Left lung (tissue), 14 donors: ENCODE measurements at places on chromosomes 2 and 18. TPM values are rescaled to one million over a fixed set of nuclear protein-coding genes. Genes with fewer than 3 reads are reported as not detected.

DNA sequence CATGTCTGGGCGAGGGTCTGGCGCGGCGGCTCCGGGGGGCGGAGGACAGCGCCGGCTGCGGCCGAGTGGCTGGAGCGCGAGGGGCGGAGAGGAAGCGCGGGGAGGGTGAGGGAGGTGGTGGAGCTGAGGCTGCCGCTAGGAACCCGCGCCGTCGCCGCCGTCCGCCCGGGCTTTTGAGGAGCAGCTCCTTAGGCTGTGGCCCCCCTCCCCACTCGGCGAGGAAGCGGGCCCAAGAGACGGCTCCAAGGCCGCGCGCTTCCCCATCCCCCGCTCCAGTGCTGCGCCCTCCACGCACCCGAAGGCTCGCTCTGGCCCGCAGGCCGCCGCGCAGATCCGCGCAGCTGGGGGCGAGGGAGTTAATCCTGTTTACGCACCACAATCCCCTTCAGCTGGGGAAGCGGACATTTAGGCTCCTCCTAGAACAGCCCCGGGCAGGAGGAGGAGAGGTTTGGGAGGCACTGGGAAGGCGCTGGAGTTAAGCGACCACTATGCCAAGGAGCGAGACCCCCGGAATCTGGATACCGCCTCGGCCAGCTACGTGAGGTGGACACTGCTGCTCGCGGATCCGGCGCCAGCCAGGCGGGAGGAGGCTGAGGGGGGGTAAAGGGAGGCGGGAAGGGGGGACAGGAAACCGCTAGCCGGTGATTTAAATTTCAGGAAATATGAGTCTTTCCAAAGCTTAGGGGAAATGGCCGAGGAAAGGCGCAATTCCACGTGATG, at the start of gene CNRIP1:
CNRIP1 (minus strand) TSS at position 552 of the 720 bp plus-strand sequence; CDS start at position 3, 549 bp downstream.
- H3K27me3 ChIP-seq = peaks cover 36% of the 10 kb centered on the region
- no peaks in the 10 kb centered on the region for H3K4me1 ChIP-seq
- no peaks in the 10 kb centered on the region for H3K36me3 ChIP-seq
- H3K27ac ChIP-seq = peak within 1 kb of the TSS; percentile 88

- H3K27me3 ChIP-seq = no peaks in the 10 kb centered on the region
- no peak for DNase-seq
- no peak overlapping the region for H3K4me3 ChIP-seq
- no peaks in the 10 kb centered on the region for H3K4me1 ChIP-seq
- H3K36me3 ChIP-seq = no peaks in the 10 kb centered on the region
Measured at GRCh38 chr18:45962461-45962860, 4.7 kb downstream of the EPG5 start.

GRCh38 chr2:241505781-241506201, 2.6 kb downstream of the STK25 start:
- H3K36me3 ChIP-seq = peaks cover 13% of the 10 kb centered on the region
- peaks cover 30% of the 10 kb centered on the region for H3K4me1 ChIP-seq

- peak; percentile 48 for DNase-seq
- H3K27me3 ChIP-seq = no peaks in the 10 kb centered on the region
- H3K4me3 ChIP-seq = no peak overlapping the region
- H3K4me1 ChIP-seq = peaks cover 5% of the 10 kb centered on the region
Measured at GRCh38 chr2:39568561-39569006, 97.1 kb upstream of the TMEM178A start.

DNA sequence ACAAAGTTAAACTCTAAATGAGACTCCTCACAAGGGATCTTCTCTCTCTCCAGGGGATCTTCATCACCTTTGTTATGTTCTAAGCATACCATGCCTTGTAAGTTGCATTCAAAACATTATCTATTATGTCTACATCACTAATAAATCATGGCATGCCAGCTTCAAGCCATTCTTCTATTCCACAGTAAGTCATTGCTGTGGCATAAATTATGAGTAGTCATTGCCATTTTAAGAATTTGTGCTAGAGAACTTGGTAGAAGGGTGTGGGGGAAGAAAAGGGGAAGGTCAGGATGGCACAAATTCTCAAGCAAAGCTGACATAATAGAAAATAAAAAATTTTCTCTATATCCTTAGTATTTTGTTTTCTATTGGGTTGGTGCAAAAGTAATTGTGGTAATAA, 33.5 kb downstream of the BARD1 start:
- H3K27ac ChIP-seq = no peak overlapping the region
- no peaks in the 10 kb centered on the region for H3K4me1 ChIP-seq
- no peak for DNase-seq
- no peaks in the 10 kb centered on the region for H3K27me3 ChIP-seq

- H3K4me1 ChIP-seq = no peaks in the 10 kb centered on the region
- H3K27ac ChIP-seq = no peak overlapping the region
- H3K4me3 ChIP-seq = no peak overlapping the region
- no peaks in the 10 kb centered on the region for H3K36me3 ChIP-seq
- DNase-seq = no peak
Measured at GRCh38 chr18:73279498-73279897, 411.7 kb upstream of the NETO1 start.

DNA sequence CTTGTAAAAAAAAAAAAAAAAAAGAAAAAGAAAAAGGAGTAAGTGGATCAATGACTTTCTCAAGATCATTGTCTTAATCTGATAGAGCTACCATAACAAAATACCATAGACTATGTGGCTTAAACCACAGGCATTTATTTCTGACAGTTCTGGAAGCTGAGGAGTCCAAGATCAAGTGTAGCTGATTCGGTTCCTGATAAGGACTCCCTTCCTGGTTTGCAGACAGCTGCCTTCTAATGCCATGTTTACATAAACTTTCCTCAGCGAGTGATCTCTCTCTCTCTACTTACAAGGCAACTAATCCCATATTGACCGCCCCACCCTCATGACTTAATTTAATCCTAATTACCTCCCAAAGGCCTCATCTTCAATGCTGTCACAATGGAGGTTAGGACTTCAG, 36.5 kb upstream of the SIX2 start:
- peaks cover 37% of the 10 kb centered on the region for H3K27me3 ChIP-seq
- DNase-seq = no peak
- no peak overlapping the region for H3K4me3 ChIP-seq
- no peak overlapping the region for H3K27ac ChIP-seq

DNA sequence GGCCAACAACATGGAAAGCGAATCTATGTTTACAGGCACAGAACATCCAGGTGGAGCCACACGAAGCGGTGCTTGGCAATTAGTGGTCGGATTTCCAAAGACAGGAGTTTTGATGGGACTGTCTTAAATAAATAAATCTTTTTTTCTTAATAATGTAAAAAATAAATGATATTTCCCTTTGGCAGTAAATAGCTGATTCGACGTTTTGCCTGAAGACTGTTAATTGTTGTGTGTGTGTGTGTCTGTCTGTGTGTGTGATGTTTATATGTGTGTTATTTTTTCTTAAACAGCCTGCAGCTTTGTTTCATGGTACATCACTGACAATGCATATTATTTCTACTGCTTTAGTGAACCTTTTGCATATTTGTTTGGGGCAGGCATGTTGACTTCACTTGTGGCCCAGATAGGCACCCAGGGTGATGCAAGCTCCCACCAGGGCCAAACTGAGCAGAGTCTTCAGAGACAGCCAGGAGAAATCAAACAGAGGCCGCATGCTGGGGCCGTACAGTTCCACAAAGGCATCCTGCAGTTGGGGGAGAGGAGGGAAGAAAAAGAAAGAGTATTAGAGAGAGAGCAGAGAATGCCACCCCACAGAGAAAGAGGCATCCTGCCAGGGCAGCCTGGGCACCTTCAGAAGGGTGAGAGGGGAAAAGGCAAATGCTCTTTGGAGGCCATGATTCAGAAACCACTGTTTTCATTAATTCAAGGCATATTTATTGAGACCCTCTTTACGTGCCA, 191.2 kb downstream of the BCL2 start:
- H3K36me3 ChIP-seq = no peaks in the 10 kb centered on the region
- H3K4me1 ChIP-seq = no peaks in the 10 kb centered on the region
- no peak overlapping the region for H3K27ac ChIP-seq
- H3K27me3 ChIP-seq = no peaks in the 10 kb centered on the region

GRCh38 chr2:239934571-239935171, 90.5 kb downstream of the NDUFA10 start:
- no peak overlapping the region for H3K4me3 ChIP-seq
- no peaks in the 10 kb centered on the region for H3K4me1 ChIP-seq
- no peaks in the 10 kb centered on the region for H3K27me3 ChIP-seq
- H3K36me3 ChIP-seq = no peaks in the 10 kb centered on the region

GRCh38 chr2:237324837-237325236, 89.1 kb downstream of the COL6A3 start:
- no peaks in the 10 kb centered on the region for H3K36me3 ChIP-seq
- H3K27ac ChIP-seq = peak overlapping the region; percentile 70
- H3K4me1 ChIP-seq = peaks cover 6% of the 10 kb centered on the region
- no peak for DNase-seq
- no peaks in the 10 kb centered on the region for H3K27me3 ChIP-seq
- H3K4me3 ChIP-seq = no peak overlapping the region

NT5DC4 gene
- 0.60 TPM for total RNA-seq

DNA sequence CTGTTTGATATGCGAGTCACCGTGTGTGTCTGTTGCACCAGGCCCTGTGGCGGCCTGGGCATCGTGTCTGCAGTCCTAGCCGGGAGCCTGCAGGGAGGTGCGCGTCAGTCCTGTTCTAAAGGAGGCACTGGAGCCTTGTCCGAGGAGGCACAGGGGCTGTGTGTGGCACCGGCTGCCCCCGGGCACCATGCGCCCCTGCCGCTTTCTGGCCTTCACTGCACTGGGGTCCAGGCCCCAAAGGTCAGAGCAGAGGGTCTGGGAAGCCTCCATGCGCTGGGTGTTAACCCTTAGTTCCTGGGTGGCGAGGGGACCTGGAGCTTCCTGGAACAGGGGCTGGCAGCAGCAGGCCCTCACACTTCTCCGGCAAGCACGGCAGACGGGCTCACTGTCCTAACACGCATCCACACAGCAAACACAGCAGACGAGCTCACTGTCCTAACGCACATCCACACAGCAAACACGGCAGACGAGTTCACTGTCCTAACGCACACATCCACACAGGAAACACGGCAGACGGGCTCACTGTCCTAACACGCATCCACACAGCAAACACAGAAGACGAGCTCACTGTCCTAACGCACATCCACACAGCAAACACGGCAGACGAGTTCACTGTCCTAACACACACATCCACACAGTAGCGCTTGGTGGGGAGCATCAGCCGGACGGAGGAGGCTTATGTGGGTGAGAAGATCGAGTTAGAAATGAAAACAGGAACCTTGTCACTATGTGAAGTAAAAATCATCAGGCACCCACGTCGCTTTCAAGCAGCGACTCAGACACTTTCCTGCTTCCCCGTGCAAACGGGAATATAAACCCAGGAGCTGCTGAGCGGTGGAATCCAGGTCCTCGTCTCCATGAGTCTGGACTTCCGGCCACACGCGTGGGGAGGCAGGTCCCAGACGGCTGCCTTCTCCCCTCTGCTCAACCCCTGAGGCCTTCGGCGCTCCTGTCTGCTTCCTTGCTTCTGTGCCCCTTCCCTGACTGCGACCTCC, 65.3 kb downstream of the TPO start:
- H3K4me1 ChIP-seq = no peaks in the 10 kb centered on the region
- H3K27me3 ChIP-seq = peaks cover 16% of the 10 kb centered on the region
- no peaks in the 10 kb centered on the region for H3K36me3 ChIP-seq
- H3K4me3 ChIP-seq = no peak overlapping the region
- peak; percentile 66 for DNase-seq

- no peaks in the 10 kb centered on the region for H3K27me3 ChIP-seq
- H3K4me3 ChIP-seq = no peak overlapping the region
- no peak for DNase-seq
- no peaks in the 10 kb centered on the region for H3K4me1 ChIP-seq
- H3K27ac ChIP-seq = no peak overlapping the region
Measured at GRCh38 chr18:67730886-67731285, 214.4 kb upstream of the DSEL start.

CNNM3 gene
- total RNA-seq = 29.0 TPM

GRCh38 chr2:212299333-212299732, 239.3 kb downstream of the ERBB4 start:
- no peaks in the 10 kb centered on the region for H3K4me1 ChIP-seq
- H3K27ac ChIP-seq = no peak overlapping the region
- H3K27me3 ChIP-seq = no peaks in the 10 kb centered on the region
- no peak overlapping the region for H3K4me3 ChIP-seq
- H3K36me3 ChIP-seq = no peaks in the 10 kb centered on the region

GRCh38 chr2:150133623-150134022, 353.8 kb downstream of the RND3 start:
- no peak overlapping the region for H3K4me3 ChIP-seq
- DNase-seq = peak; percentile 31
- H3K4me1 ChIP-seq = no peaks in the 10 kb centered on the region
- no peaks in the 10 kb centered on the region for H3K27me3 ChIP-seq
- no peaks in the 10 kb centered on the region for H3K36me3 ChIP-seq
- H3K27ac ChIP-seq = no peak overlapping the region

DNA sequence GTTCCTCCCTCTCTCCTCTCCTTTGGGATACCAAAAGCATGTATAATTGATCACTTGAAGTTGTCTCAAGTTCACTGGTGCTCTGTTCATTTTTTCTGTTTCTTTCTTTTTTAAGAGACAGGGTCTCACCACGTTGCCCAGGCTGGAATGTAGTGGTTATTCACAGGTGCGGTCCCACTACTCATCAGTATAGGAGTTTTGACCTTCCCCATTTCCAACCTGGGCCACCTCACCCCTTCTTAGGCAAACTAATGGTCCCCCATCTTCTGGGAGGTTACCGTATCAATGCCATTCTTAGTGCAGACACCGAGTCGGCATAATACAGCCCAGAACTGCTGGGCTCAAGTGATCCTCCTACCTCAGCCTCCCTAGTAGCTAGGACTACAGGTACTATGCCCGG, 31.3 kb upstream of the TMEM247 start:
- DNase-seq = no peak
- no peaks in the 10 kb centered on the region for H3K4me1 ChIP-seq
- H3K36me3 ChIP-seq = no peaks in the 10 kb centered on the region

GRCh38 chr2:26519396-26520147, 41.6 kb upstream of the OTOF start:
- no peak overlapping the region for H3K27ac ChIP-seq
- H3K4me1 ChIP-seq = no peaks in the 10 kb centered on the region
- no peak overlapping the region for H3K4me3 ChIP-seq
- DNase-seq = no peak
- H3K27me3 ChIP-seq = peaks cover 22% of the 10 kb centered on the region
- H3K36me3 ChIP-seq = no peaks in the 10 kb centered on the region
